Fibroblast of skin of right biceps (primary cell): ENCODE measurements at places on chromosomes 2 and 18.

DNA sequence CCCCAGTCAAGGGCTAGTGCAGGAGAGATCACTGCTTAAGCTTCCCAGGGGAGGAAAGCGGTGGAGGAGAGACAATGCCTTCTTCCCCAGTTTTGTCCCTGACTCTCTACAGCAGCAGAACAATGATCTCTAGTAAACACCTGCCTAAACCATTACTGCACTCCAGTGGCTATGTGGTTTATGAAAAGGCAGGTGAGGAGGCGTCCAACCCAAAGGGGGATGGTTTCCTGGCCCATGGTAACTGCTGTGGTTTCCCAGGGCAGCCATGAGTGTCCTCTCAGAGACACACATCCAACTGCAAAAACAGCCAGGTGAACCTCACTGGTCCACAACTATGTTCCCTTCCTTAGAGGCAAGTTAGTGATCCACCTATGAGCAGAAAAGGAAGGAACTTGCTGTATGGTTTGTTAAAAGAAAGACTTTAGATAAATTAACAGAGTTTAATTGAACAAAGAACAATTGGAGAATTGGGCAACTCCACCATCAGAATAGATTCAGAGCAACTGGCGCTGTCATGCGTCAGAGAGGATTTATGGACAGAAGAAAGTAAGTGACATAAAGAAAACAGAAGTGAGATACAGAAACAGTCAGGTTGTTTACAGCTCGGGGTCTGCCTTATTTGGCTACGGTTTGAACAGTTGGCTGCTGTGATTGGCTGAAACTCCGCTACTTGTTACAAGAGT is 4.8 kb upstream of the TTC39C start:
- no peak for DNase-seq

- no peak for DNase-seq
These were observed 59.5 kb upstream of the YWHAQ start for GRCh38 chr2:9690252-9690651.

DNA sequence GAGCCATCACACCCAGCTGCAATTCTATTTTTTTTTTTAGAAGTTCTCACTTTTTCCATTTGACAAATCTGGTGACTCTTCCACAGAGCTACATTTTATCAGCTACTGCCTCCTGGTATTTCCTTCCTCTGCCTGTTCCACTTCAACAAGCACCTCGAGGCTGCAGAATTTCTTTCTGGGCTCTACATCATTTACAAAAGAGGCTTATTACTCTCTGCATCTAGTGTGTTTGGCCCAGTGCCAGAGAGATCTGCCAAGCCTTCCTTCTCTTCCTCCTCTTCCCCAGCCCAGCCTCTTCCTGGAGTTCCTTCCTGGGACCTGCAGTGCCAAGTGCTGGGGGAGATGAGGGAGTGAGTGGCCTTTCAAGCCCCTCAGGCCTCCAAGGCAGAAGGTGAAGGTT is 119.6 kb upstream of the ITGA6 start:
- peak; percentile 21 for DNase-seq

DNA sequence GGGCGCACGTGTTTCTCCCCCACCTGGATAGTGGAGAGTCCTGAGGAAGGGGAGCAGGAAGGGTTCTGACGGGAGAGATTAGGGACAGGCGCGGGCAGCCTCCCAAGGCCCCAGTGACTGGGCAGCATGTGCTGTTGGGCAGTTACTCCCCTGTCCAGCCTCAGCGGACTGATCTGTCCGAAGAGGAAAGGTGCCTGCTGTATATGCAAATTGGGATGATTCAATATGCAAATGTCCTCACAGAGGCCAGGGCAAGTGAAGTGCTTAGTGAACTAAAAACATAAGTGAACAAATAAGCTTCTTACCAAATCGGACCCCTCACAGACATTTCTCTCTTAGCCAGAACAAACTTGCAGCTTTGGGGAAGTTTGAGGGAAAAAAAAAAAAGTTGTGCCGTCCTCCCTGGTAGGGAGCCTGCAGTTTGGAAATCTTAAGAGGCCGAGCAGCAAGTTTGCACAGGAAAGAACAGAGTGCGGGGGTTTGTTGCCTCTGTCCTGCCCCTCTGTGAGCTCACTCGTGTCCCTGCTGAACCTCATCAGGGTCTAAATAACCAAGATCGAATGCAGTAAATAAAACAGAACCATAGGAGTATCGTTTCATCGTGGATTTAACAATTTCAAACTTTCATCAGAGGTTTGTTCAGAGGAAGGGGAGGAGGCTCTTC is 141.4 kb downstream of the KCTD1 start:
- no peak for DNase-seq

GRCh38 chr2:144027593-144027992 is 492.3 kb downstream of the ZEB2 start:
- DNase-seq, result no peak

GRCh38 chr2:157439824-157440186 is 4.1 kb downstream of the CYTIP start:
- no peak for DNase-seq

DNA sequence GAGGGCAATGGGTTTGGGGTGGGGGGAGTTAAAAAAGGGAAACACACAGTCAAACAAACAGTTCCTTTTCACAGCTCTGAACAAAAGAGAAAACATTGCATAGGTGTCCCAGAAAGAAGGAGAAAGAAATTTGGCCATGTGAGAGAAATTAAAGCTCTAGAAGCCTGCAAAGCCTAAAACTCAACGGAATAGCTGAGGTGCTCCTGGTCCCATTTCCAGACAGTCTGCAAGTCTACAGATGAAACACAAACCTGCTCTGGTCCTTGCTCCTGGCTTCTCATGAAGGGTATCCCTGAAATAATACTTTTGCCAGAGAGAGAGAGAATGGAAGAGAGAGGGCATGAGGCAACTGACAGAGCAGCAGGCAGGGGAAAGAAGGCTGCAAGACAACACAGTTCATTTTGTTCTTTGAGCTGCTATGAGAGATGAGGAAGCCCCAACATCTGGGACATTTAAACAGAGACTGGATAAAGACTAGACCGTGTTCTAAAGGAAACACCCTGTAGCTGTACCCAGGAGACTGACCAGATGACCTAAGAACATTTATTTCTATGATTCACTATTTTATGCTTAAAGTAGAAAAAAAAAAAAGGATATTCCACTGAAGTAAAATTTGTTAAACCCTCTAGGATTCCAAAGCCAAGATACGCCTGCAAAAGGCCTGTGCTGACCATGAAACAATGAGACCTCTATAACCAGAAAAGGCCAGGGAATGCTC is 57.3 kb upstream of the CYP26B1 start:
- DNase-seq, result no peak

DNA sequence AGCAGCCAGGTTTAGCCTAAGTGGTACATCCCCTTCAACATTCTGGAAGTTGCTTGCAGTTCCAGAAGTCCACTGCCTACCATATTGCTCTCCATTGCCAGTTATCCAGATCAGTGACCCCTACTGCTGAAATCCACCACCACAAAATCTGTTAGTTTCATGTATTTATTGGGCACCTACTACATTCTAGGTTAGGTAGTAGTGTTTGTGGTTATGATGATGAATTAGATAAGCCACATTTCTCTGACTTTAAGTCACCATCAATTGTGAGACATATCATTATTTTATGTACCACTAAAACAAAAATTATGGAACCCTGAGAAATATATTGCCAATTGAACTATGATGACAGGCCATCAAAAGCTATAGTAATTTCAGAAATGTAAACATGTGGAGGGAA is 139.5 kb upstream of the PKDCC start:
- no peak for DNase-seq

DNA sequence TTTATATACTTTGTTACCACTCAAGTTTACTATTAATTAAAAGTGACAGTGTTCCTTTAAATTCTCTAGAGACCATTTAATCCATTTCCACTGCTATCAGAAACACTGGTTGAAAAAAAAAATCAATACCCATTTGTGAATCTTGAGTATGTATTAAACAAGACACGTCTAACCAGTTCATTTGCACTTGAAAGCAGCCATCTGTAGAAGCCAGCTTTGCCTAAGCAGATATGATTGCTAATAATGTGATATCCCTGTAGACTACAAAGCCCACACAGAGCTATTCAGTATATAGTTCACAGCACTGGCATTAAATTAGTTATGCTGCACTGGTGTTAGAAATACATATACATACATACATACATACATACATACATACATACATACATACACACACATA is 111.8 kb upstream of the SP3 start:
- no peak for DNase-seq

GRCh38 chr18:21163647-21164547 is 52.3 kb upstream of the ROCK1 start:
- DNase-seq, result peak; percentile 89

- peak; percentile 41 for DNase-seq
These were observed 134.4 kb downstream of the FIGN start for GRCh38 chr2:163601377-163601776.

GRCh38 chr2:214801068-214801467 is 8.4 kb downstream of the BARD1 start:
- no peak for DNase-seq

GRCh38 chr2:85053802-85054201 is 79.4 kb upstream of the TCF7L1 start:
- DNase-seq, result peak; percentile 59

GRCh38 chr2:55010149-55010591 is 40.1 kb downstream of the RTN4 start:
- peak; percentile 64 for DNase-seq

- no peak for DNase-seq
These were observed 1.7 kb downstream of the TBC1D8 start for GRCh38 chr2:101149241-101150192.

GRCh38 chr2:200243441-200243840 is 63.1 kb upstream of the SPATS2L start:
- no peak for DNase-seq

GRCh38 chr18:79784071-79784913 is 13.4 kb upstream of the KCNG2 start:
- DNase-seq, result no peak

GRCh38 chr2:230691005-230691647 is 21.5 kb upstream of the CAB39 start:
- peak; percentile 86 for DNase-seq

DNA sequence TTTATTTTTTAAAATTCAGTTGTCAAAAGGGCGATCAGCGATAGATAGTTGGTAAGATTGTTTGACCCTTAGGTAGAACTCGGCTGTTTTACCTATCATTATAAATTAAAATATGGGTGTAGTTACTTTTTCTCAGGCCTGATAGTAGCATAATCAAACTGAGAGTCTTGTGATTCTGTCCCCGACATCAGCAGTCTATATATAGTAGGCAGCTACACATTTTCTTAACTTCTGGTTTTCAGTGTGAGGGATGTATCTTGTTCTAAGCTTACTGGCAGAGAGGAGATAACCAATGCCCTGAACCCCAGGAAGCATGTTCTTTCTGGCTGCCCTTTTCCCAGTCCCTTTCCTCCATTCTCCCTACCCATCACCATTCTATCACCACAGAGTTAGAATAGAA is 56.6 kb downstream of the XRCC5 start:
- no peak for DNase-seq

DNA sequence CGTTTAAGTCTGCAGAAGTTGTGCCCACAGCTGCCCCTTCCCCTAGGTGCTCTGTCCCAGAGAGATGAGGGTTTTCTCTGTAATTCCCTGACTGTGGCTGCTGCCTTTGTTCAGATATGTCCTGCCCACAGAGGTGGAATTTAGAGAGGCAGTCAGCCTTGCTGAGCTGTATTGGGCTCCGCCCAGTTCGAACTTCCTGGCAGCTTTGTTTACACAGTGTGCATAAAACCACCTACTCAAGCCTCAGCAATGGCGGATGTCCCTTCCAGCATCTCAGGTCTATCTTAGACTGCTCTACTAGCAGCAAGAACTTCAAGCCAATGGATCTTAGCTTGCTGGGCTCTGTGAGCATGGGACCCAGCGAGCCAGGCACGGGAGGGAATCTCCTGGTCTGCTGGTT is 48.1 kb downstream of the LHCGR start:
- DNase-seq, result no peak

DNA sequence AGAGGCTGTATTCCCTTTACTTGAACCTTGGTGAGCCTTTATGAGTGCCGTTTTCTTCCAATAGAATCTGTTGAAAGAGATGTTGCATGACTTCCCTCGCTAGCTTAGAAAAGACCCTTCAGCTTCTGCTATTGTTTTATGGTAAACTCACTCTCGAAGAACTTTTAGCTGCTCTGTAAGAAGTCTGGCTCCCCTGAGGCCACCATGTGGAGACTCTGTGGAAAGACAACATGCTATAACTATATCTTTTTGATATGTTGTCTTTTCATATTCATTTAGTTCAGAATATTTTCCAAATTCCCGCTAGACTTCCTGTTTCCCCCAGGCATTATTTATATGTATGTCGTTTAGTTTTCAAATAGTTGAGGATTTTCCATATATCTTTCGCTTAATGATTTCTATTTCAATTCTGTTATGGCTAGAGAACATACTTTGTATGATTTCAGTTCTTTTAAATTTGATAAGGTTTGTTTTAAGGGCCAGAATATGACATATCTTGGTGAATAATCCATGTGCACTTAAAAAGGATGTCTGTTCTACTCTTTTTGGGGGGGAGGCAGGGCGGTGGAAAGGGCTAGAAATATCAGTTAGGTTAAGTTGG is 64.1 kb downstream of the PTPN4 start:
- peak; percentile 55 for DNase-seq

DNA sequence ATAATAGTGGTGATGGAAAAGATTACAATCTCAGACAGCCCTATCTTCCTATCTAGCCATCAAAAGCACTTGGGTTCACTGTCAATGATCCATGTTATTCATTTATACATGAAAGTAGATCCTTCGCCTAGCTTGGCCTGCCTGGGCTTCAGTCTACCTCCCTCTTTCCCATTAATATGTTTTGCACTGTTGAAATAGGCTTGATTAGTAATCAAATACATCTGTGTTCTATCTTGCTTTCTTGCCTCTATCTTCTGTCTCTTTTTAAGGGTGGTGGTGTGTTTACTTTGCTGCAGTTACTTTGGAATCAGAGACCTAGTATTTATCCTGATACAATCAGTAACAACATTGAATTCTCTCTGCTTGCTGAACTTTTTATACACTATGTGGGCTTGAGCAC is 521.2 kb downstream of the TNS1 start:
- no peak for DNase-seq

GRCh38 chr2:143000599-143000998 is 123.1 kb downstream of the KYNU start:
- no peak for DNase-seq

DNA sequence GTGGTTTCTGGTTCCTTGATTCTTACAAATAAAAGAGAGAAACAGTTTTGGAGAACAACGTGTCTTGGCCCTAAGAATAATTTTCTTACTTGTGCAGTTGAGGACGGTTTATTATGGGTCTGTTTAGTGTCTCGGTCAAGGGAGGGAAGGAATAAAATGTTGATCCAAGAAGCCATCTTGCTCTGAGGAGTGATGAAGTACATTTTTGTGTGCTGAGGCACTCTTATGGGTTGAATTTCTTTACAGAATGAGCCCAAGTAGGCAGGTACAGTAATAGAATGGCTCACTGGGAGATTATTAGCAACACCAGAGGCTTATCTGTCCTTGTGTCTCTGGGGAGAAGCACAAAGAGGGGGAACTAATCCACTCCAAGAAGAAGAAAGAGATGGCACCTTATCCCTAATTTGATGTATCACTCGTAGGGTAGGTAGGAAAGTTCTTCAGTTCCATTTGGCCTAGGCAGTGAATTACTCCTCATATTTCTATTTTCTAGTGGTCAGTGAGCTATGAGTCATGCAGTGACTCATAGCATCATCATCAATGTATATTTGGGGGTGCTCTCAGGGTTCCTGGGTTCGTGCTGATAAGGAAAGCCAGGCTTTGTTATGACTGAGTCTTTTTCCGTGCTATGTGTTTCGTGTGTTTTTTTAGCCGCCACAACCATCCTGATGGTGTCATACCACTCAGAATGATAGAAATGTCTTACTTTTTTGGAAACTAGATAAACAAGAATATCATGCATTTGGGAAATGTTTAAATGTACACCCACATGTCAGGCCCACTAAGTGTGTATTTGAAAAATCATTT is 250.1 kb upstream of the CTAGE1 start:
- DNase-seq, result peak; percentile 96
